ENCODE measurements at places on chromosomes 3 and 15.

GRCh38 chr3:189845069-189845468 lies 213.9 kb downstream of the TP63 start:
- no peak for DNase-seq

DNA sequence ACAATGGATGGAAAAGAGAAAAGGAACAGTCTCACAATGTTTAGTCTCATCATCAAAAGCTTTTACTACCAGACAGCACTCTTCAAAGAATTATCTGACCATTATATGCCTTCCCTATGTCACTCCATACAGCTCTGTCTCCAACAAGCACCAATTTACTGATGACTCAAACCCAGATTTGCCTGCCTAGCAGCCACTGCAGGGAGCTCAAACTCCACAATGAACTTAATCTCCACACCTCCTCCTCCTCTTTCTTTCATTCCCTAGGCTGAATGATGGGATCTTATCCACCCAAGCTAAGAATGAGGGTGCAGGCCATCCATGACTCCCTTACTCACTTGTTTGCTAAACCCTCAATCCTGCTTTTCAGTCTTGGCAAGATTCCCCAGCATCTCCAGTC lies 45.5 kb downstream of the NBEAL2 start:
- no peak for DNase-seq

- no peak for DNase-seq
Observed at GRCh38 chr3:197782230-197782629, 8.8 kb upstream of the LRCH3 start.

DNA sequence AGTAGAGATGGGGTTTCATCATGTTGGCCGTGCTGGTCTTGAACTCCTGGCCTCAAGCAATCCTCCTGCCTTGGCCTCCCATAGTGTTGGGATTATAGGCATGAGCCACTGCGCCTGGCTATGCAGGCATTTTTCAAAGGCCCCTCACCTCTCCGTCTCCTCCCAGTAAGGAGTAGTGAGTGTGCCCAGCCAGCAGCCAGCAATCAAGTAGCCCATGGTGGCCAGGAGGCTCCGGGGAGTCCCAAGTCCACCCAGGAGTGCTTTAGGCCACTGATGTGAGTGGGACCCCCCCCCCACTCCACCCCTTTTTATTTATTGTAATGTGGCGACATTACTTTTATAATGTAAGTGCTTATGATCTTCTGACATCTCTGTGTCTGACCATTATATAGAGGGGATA lies 8.1 kb downstream of the ISG20 start:
- no peak for DNase-seq

- DNase-seq = no peak
Observed at GRCh38 chr3:155418407-155418806, 124.9 kb upstream of the STRIT1 start.

DNA sequence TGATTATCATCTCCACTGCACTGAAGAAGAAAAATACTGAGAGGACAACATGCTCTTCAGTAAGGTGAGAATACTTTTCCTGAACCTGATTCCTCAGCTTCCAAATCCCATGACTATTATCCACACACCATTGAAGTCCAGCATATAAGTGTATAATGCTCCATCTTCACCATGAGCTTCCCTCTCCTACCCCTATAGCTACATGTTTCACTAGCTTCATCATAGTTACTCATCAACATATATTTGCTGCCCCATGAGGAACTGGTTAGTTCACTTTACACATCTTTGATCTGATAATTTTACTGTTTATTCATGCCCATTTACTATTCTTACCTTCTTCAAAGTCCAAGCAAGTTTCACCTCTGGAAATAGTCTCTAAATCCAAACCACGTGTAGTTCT lies 908.5 kb upstream of the SEMA6D start:
- no peak for DNase-seq

DNA sequence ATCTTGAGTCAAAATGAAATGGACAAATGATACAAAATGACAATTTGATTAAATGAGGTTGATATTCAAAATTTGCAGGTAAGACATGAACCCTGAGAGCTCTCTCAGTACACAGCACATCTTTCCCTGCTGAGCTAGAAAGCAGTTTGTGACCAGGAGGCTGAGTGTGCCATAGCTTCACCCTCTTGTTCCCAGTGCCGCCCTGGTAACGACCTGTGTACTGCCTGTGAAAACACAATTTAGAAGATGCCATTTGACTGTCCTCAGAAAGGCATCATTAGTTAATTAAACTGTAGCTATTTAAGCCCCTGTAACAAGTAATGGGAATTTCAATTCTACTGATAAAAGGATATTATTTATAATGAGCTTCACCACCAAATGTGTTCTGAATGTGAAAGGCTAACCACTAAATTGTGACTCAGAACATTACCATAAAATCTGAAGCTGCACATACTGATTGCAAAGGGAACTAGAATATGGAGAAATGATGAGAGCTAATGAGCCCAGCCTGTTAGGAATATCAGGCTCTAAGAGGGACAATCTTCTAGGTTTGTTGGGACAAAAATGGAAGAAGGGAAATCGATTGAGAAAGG lies 212.9 kb upstream of the ARPP21 start:
- DNase-seq = no peak

GRCh38 chr15:100901296-100901695 lies 17.9 kb upstream of the LRRK1 start:
- DNase-seq = no peak

GRCh38 chr3:126353694-126354321 lies 3.4 kb downstream of the KLF15 start:
- DNase-seq = no peak

DNA sequence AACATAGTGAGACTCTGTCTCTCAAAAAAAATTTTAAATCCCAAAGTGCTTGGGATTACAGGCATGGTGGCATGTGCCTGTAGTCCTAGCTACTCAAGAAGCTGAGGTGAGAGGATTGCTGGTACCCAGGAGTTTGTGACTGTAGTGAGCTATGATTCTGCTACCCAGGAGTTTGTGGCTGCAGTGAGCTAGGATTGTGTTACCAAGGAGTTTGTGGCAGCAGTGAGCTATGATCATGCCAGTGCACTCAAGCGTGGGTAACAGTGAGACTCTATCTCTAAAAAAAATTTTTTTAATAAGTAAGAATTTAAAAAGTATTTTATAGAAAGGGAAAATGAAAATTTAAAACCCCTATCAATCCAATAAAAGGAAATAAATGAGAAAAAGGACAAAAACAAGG lies 69.5 kb downstream of the FAIM start:
- no peak for DNase-seq

GRCh38 chr15:48940508-48940907 lies 23.2 kb downstream of the SHC4 start:
- DNase-seq = no peak

- DNase-seq = no peak
Observed at GRCh38 chr3:65672871-65673815, 365.6 kb downstream of the MAGI1 start.

DNA sequence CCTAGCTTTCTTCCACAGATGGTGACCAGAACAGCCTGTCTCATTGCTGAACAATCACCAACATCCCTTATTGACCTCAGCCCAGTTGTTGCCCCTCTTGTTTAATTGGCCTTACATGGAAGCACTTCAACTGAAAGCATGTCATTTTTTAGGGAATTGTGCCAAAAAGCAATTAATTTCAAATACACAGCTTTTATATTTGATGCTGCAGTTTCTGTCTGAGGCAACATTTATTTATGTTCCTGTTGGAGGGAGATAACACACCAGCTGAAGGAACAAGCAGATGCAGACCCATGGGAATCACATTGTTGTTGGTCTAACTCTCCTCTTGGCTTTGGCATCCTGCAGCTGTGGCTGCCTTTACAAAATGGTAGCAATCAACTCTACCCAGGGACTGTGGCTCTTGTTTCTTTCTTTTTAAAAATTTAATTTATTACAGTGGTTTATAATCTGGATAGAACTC lies 498.1 kb upstream of the RGMA start:
- DNase-seq = no peak

DNA sequence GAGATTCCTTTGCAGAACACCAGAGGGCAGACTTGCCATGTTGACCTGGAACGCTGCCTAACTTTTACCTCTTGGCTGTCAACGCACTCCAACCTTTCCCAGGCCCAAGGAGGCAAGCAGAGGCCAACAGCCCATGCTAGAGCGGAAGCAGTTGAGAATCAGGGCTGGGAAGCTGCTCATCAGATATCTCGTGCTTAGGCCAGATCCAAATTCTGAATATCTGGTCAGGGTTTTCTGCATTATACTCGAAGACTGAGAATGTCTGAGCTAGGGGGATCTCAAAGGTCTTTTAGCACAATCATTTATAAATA lies 2.5 kb downstream of the XIRP1 start:
- DNase-seq = no peak

GRCh38 chr3:156353563-156353962 lies 201.4 kb downstream of the SSR3 start:
- DNase-seq = no peak

DNA sequence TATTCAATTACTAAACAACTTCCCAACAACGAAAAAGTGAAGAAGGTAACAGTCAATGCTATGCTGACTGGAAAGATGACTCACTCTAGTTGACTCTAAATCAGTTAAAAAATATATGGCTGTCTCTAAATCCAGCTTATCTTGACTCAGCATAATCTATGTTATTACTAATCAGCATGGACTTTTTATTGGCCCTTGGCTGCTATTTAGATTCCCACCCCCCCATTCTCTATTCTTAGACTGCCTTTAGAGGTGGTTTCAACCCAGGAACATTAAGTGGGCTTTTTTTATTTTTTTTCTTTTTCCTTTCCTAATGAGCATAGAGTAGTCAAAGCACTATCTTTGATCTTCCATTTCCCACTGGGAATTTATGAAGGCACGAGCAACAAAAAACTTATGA lies 1.9 kb downstream of the PCOLCE2 start:
- DNase-seq = no peak

DNA sequence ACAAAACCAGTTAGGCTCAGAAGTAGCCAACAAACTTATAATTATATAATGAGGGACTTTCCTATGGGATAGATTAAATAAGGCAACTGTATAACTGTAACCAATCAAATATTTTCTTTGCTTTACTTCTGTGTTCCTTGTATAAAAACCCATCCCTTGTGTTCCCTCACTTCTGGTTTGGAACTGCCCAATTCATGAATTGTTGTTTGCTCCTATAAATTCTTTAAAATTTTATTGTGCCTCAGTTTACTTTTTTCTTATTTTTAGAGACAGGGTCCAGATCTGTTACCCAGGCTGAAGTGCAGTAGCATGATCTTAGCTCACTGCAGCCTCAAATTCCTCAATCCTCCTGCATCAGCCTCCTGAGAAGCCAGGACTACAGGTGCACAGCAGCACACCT lies 155.7 kb downstream of the SMAD6 start:
- DNase-seq = no peak

DNA sequence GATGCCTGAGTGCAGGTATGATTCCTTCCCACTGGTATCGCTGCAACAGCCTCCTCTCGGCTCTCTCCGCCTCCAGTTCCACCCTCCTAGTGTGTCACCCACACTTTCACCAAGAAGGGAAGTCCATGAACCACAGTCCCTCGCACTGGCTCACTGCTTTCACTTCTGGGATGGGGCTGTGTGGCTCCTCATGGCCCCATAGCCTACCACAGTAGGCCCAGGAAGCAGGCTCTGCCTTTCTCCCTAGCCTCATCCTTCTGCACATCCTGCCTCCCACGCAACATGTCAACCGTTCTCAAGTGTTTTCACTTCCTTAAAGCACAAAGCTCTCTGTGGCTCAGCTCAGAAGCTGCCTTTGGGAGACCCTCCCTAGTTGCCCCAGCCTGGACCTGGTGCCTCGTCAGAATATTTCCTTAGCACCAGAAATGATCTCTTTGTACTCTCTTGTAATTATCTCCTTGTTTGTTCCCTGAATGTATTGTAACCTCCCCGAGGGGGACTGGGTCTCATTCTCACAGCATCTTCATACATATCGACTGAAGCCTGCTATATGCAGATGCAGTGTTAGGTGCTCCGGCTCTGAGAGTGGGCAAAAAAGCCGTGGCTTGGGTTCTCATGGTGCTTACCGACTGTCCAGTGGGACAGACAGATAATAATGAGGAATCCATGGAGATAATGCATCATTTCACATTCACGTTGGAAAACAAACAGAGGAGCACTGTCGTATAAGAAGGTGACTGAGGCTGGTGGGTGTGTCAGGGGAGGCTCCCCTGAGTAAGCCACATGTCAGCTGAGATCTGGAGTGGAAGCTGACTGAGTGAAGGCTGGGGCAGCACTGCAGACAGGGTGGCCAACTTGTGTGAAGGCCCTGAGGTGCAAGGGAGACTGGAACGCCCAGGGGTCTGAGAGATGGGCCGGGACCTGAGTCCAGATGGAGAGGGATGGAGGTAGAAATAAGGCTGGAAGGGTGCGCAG lies 107.1 kb downstream of the DGKG start:
- no peak for DNase-seq

GRCh38 chr15:57221134-57221533 lies 155.2 kb upstream of the CGNL1 start:
- no peak for DNase-seq

DNA sequence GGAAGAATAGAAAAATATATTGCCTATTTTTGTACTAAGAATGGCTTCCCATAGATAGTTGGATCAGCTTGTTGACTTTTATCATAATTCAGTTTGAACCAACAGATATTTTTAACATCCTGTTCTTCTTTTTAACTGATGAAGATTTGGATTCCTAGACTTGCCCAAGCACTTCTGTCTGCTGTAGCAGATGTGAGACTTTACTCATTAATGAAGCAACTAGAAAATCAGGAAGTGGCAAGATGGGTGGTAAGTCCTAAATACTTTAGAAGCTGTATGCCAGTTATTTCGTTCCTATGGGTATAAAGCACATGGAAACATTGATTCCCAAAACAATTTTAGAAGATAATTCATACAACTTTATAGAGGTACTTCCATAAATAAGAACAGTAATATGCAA lies 8.4 kb downstream of the PIGB start:
- DNase-seq = no peak

GRCh38 chr3:52866427-52866826 lies 30.9 kb downstream of the STIMATE start:
- no peak for DNase-seq

- DNase-seq = no peak
Observed at GRCh38 chr3:168431491-168431890, 335.8 kb upstream of the GOLIM4 start.

GRCh38 chr3:103158183-103158582 lies 723.4 kb downstream of the ZPLD1 start:
- DNase-seq = no peak
